Activated CD4-positive, alpha-beta T cell treated with anti-CD3 and anti-CD28 coated beads, Interleukin-2, amount 50 U/mL, for 24 hours (primary cell): ENCODE measurements at places on chromosomes 2 and 18.

- no peak for DNase-seq
These were observed 246.8 kb downstream of the RAD51AP2 start for GRCh38 chr2:17271416-17271815.

- DNase-seq: no peak
These were observed 314.5 kb downstream of the LPIN1 start for GRCh38 chr2:12060886-12061285.

- no peak for DNase-seq
These were observed 779 bp downstream of the MALL start for GRCh38 chr2:110114831-110115255.

- DNase-seq: no peak
These were observed 153.6 kb upstream of the CCDC195 start for GRCh38 chr2:224869601-224870233.

- DNase-seq: no peak
These were observed 36.4 kb downstream of the TANC1 start for GRCh38 chr2:159004849-159005248.

DNA sequence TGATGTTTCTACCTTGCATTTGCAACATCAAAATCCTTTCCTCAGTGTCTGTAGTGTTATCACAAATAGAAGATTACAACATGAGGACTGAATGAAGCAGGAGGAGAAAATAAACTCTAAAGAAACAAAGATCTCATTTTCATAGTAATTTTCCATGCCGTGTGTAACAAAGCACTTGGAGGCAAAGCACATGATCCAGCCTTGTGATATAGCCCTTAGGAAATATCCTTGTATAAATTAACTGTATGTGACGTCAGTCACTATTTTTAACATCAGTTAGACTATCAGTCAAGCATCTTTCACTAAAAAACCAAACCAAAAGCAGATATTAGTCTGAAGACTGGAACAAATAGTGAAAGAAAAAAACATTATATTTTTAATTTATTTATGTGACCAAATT, 492.1 kb upstream of the CNTNAP5 start:
- DNase-seq: no peak

GRCh38 chr2:196473617-196474016, 165.9 kb upstream of the CCDC150 start:
- no peak for DNase-seq

DNA sequence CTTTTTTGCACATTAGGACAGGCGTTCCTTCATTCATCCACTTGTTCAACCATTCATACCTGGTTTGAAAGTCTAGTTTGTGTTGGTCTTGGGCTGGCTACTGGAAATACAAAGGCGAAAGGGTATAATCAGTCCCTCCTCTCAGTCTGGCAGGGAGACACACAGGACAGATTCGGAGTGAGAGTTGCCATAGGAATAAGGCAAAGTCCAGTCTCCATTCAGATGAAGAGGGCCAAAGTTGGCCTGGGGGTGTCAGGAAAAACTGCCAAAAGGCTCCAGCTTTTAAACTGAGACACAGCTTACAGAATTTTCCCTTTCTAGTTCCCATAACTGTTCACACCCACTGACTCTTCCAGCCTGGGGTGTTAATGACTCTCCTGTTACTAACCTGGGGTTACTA, 96.3 kb upstream of the AQP4 start:
- DNase-seq: no peak

DNA sequence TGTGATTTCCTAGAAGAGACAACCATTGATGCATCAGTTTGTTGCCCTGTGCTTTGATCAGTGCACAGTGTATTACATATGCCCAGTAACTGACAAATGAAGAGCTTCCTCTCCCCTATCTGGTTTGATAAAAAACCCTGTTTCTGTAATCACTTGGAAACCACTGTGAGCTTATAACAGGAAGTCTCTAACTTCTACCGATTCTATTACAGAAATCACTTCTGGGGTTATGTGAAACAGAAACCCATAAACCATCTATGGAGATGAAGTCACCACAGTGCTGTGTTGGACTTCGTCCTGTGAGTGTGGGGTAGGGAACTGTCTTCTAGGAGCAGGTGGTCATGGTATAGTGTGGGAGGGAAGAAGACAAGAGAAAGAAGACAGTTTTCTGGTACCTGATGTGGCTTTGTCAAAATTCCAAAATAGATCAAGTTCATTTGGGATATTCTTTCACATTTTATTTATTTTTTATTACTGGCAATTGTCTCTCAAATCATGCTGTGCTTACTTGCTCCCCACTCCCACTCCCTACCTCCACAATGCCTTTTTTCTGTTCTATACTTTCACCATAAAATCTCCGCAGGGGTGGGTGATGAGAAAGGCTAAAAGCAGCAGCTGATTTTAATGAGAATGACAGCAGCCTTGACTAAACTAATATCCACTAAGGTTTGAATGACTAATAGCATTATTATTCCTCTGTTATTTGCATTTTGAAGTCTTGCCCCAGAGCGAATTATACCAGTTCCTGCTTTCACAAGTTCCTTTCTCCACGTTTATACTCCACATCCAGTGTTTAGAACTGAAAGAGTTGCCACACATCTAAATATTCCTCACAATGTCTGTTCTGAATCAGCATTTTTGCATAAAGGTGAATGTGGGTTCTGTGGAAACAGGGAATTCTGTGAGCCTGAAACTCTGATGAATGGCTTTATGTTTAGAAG, 41.7 kb upstream of the RND3 start:
- DNase-seq: no peak

DNA sequence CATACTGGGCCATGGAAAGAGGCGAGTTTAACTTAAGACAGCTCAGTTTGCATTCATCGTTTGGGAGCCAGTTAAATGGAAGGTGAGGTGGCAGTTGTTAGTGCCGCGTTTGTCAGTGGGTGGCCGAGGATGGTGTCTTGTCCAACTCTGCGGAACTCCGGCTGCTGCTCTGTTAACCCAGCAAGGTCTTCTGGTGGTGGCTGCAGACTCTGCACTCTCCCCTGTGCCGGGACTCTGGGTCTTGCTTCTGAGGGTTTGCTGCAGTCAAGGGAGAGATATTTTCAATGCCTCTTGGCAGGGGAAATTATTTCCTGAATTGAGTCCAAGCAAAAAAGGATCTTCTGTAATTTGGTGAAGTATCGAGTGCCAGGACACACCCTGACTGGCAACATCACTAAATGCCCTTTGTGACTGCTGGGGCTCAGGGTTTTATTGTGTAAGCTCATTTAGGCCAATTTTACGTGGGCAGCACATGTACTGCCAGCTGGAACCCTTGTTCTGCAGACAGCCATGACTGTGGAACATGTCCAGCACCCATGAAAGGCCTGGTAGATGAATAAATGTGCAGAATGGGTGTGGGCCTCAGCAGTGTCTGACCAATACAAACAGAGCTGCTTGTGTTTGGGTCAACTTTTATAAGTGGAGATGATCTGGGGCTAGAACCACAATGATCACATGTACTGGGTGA, 58.1 kb downstream of the IL1R2 start:
- no peak for DNase-seq

- DNase-seq: no peak
These were observed 98.7 kb downstream of the PLA2R1 start for GRCh38 chr2:159963700-159964099.
